ENCODE measurements at places on chromosomes 2 and 18.

DNA sequence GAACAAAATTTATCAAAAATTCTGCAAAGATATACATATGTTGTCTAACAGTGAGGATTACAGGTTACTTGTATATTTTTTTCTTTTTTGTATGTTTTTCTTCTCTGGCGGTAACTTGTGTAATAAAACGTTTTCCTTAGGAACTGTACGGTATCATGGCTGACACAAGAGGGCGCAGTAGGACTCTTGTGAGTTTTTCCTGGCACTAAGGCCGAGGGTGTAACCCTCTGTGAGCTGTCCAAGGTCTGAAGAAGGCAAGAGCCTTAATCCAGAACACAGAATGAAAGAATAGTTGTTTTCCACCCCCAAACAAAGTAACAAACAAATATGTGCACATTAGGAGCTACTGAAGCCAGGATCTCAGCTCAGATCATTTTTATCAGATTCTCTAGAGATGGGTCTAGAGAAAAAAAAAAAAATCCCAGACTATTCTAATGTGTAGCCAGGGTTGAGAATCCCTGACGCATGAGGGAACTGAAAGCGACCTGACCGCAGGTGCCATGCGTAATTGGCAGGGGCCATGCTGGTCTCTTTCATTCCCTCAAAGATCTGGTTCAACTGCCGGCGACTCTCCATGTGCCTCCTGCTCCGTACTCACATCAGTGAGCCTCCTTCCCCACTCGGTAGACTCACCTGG lies 27.0 kb downstream of the TMEM200C start:
- peak; percentile 13 for DNase-seq

DNA sequence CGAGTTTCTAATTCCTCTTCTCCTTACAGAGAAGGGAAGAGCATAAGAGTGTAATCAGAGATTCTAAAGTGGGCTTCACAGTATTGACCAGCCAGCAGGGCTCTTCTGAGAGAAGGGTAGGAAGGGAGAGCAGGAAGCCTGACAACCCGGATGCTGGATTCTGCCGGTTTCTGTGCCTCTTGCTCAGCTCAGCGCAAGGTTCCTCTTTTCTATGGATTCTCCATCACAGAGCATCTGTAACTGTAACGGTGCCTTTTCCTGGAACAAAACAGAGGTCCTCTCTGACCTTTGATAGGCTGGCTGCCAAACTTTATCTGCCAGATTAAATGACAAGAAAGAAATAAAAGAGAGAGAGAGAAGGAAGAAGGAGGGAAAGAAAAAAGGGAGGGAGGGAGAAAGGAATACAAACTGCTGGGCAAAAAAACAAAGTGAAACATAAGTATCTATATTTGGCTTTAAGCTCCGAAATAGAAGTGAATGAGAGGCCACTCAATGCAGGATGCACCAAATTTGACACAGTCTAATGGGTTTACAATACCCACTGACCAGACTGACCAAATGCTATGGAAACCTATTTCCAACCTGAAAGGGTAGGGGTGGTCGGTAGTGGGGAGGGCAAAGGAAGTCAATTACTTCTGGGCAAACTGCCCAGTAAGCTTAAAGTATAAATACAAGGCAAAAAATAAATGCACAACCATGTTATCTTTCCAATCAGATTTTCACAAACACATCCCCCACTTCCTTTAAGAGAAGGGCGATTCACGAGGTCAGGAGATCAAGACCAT lies 59.2 kb downstream of the PIEZO2 start:
- DNase-seq, result no peak

DNA sequence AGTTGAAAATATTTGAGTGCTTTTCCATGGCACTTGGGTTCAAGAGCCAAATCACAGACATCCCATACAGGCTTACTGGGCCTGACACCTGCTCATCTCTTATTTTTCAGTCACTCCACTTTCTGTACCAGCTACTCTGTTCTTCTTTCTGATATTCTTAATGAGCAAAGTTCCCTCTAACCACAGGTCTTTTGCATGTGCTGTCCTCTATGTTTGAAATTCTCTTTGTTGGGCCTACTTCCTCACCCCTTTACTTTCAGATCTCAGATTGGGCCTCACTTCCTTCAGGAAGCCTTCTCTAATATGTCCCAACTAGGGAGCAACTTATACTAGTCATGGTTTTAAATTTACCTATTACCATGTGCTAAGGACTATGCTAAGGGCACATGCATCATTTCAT lies 81.8 kb upstream of the RBMS1 start:
- DNase-seq, result no peak

- no peak for DNase-seq
These were observed 3.2 kb upstream of the ANKRD53 start for GRCh38 chr2:70975237-70975636.

DNA sequence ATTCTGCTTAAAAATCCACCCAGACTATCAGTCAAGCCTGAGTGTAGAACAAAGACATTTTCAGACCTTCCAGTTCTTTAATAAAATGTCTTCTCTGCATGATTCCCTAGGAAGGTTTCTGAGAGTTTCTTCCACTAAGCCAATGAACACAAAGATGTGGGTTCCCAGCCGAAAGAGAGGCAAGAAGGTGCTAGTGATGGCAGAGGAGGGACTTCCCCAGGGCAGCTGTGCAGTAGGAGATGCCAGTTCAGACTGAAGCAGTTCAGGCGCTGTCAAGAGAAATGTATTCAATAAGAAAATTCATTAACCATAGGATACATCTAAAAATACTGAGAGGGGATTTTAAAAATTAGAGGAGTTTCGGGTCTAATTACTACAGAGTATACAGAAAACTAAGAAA lies 83.3 kb downstream of the RND3 start:
- no peak for DNase-seq

DNA sequence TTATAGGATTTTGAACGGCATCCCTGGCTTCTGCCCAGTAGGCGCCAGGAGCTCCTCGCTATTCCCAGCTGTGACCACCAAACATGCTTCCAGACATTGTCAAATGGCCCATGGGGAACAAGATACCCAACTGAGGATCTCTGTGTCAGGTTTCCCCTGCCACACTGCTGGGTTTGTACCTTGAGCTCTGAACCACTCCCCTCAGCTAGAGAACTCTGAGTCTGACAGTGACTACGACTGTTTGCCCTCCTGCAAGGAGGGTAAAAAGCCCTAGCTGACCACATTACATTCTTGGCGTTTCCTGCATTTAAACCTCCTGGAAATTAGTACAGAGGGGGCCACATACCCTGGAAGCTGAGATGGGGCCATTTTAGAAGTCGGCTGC lies 12.4 kb downstream of the LRRFIP1 start:
- no peak for DNase-seq

GRCh38 chr2:43943323-43943722 lies 52.5 kb downstream of the LRPPRC start:
- no peak for DNase-seq

DNA sequence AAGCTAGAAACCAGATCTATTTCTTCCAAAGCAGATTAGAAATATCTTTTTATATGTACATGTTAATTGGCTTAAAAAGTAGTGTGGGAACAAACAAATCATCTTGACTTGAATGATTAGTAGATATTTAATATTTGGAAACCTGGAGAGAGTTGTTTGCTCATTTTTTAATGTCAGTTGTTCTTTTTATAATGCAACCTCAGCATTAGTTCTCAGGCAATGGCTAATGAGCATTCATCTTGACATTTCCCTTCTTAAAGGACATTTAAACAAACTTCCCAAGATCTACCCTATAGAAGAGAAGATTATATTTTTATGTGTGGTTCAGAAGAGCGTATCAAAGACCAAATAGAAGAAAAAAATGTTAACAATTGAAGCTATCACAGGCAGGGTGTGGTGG lies 334.0 kb downstream of the CTNNA2 start:
- DNase-seq, result no peak

- no peak for DNase-seq
These were observed 102.5 kb downstream of the SP3 start for GRCh38 chr2:173862612-173863217.

- no peak for DNase-seq
These were observed 19.5 kb downstream of the RALBP1 start for GRCh38 chr18:9494778-9495331.

- DNase-seq, result no peak
These were observed 27.5 kb downstream of the SOS1 start for GRCh38 chr2:39093218-39093898.

- no peak for DNase-seq
These were observed 209.7 kb downstream of the WDPCP start for GRCh38 chr2:63378589-63378988.

DNA sequence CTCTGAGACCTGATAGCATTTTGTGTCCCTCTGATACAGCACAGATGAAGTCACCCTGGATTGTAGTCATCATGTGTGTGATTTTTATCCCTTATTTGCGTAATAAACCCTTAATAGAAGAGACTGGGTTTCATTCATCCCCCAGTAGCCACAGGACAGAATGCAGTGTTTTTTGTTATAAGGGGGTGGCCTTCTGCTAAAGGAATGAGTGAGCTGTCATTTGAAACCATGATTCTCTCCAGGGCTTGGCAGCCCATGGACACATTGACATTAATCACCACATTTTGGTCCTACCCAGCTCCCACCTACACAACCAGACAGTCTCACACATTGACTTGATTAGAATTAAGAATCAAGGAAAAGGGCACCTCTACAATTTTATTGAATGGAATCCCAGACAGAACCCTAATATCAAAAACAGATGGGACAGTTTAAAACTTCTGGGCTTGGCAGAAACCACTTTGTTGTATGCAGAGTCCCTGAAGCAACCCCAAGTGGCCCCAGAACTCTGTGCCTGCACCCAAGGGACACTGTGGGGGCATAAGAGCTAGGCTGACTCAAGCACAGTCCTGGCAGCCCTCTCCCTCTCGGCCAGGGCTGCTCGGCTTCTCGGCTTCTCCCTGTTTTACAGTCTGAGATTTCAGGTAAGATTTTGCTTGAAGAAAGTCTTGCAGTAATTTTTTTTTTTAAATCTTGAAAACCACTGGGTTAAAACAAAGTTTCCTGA lies 254.0 kb upstream of the SLC14A2 start:
- no peak for DNase-seq

GRCh38 chr2:112839407-112840067 lies 3.0 kb upstream of the IL1B start:
- no peak for DNase-seq

GRCh38 chr18:51182824-51183223 lies 14.7 kb downstream of the MEX3C start:
- DNase-seq, result no peak

- no peak for DNase-seq
These were observed 139.8 kb downstream of the ATL2 start for GRCh38 chr2:38237311-38237710.

- no peak for DNase-seq
These were observed 335.0 kb downstream of the RPRM start for GRCh38 chr2:153143540-153143939.

- no peak for DNase-seq
These were observed 28.8 kb upstream of the NEDD4L start for GRCh38 chr18:58015065-58015780.

GRCh38 chr18:58496937-58497336 lies 132.0 kb downstream of the ALPK2 start:
- no peak for DNase-seq
